ENCODE measurements at places on chromosomes 3 and 15.

- DNase-seq: no peak
Observed at GRCh38 chr3:129590215-129590614, 16.3 kb downstream of the PLXND1 start.

DNA sequence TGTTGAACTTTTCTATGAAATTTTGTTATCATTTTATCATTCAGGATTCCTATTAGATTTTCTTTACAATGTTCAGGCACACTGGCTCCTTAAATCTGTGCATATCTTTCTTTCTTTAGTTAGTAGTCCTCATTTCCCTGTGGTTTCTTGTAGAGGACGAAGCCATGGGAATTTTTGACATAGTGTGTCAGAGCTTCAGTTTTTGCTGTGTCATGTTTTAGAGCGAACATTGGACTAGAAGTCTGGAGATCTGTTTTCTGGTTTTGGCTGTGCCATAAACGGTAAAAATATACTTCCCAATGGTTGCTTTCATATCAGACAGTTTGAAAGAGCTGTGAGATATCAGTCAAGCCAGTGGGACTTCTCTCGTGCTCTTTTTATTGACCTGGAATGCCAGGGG lies 105.2 kb downstream of the CHCHD4 start:
- no peak for DNase-seq

DNA sequence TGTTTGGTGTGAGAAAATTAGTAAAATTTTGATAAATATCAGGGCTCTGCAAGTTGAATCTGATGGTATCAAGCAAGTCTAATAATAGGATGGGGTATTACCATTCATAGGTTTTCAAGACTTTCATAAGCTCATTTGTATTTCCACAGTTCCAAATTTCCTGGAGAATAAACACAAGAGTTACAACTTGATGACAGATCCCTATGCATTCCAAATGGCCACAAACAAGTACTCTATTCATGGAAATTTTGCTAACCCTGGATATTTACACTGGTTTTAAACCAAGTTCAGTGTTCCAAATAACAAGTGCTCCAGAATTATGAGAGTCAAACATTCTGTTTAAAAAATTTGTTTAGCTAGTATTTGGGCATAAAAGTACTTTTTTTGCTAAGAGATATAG lies 75.0 kb upstream of the CNTN6 start:
- no peak for DNase-seq

DNA sequence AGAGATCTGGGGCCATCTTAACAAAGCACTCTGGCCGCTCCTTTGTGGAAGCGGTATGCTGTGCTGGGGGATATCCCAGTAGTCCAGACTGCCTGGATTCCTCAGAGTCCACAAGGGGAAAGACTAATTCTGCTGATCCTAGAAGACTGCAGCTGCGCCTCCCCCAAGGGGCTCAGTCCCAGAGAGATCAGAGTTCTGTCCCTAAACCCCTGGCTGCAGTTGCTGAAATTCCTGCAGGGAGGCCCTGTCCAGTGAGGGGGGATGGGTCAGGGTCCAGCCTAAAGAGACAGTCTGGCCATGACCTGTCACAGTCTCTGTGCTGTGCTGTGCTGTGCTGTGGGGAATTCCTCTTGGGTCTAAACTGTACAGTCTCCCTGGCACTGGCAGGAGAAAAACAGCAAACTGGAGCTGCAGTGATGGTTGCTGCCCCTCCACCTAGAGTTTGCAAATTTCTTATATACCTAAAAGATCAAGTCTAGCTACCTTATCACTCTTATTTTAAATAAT lies 575.1 kb upstream of the UBE2E2 start:
- DNase-seq: no peak

DNA sequence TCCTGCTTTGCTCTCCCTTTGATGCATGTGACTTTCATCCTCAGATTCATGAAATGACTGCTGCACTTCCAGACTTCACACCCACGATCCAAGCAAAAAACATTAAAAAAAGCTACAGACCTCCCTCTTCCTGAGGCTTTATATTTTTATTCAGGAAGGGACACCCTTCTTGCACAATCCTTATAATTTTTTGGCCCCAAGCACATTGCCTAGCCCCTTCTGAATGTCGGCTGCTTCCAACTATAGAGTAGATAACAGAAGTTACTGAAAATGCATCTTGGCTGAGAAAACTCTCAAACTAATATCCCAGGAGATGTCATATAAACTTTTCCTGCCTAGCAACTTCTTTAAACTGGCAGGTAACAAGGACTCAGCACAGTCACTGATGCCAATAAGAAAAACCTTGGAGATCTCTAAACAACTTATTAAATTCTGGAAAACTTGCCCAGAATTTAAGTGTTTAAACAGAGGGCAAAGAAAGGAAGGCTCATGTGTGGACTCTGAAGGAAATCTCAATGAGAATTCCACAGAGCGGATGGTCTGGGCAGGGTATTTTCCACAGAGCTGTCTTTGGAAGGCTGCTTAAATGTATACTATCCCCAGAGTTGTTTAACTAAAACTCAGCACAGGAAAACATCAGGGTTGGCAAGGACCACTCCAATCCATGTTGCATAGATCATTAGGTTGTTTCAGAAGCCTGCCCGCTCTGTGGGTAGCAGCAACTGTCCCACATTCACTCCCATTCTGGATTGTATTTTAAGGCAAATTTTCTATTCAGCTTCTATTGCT lies 746.8 kb upstream of the LMCD1 start:
- DNase-seq: no peak

DNA sequence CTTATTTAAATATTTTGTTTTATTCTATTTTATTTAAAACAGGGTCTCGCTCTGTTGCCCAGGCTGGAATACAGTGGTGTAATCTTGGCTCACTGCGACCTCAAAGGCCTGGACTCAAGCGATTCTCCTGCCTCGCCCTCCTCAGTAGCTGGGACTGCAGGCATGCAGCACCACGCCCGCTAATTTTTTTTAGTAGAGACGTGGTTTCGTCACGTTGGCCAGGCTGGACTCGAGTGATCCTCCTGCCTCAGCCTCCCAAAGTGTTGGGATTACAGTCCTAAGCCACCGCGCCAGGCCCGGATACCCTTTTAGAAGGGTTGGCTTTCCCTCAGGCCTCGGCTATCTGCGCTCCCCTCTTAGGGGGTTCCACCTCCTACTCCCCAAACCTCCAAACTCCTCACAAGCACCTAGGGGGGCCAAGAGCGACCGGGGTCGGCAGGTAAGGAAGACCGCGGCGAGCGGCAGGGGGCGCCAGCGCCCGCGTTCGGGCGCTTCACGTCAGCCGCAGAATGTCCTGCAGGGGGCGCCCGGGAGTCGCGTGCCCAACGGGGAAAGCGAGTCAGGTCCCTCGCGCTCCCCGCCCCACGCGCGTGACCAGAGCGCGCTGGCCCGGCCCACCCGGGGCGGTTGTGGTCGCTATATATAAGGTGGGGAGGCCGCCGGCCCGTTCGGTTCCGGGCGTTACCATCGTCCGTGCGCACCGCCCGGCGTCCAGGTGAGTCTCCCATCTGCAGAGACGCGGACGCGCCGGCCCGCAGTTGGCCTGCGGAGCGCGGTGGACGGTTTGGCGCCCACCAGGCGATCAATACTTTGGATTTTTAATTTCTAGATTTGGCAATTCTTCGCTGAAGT lies 51.8 kb upstream of the GATM start:
- peak; percentile 84 for DNase-seq

- no peak for DNase-seq
Observed at GRCh38 chr3:177781686-177782161, 584.4 kb upstream of the TBL1XR1 start.

GRCh38 chr15:75065467-75065850 lies 42.1 kb downstream of the PPCDC start:
- no peak for DNase-seq

DNA sequence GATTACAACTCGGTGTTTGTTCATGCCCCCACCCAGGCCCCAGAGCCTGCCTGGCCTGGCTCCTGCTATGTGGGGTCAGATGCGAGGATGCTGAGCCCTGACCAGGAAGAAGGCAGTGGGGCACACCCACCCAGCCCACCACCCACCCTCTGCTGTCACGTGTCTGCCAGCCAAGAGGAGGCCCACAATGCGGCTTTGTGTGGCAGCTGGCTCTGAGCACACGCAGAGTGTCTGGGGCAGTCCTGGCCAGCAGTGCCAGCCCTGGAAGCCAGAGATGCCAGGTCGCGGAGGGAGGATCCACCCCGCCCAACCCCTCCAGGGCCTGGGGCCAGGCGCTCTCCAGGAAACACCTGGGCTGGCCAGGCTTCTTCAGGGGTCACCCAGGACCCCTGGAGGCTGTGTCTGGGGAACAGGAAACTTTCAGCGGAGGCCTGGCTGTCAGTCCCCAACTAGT lies 26.4 kb upstream of the KLF13 start:
- no peak for DNase-seq

DNA sequence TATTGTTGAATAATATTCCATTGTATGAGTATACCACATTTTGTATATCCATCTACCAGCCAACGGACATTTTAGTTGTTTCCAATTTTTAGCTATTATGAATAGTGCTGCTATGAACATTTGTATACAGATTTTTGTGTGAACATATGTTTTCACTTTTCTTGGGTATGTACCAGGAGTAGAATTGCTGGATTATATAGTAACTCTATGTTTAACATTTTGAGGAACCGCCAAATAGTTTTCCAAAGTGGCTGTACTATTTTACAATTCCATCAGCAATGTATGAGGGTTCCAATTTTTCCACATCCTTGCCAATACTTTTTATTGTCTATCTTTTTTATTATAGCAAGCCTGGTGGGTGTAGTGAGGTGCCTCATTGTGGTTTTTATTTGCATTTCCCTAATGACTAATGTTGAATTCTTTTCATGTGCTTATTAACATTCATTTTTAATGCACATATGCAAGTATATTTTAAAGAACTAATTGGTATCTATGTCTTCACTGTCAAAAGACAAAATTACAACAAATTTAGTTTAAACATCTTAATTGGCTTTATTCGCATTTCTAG lies 77.5 kb upstream of the PIAS1 start:
- DNase-seq: no peak

- DNase-seq: peak; percentile 73
Observed at GRCh38 chr15:100349696-100350433, 8.1 kb upstream of the ADAMTS17 start.

DNA sequence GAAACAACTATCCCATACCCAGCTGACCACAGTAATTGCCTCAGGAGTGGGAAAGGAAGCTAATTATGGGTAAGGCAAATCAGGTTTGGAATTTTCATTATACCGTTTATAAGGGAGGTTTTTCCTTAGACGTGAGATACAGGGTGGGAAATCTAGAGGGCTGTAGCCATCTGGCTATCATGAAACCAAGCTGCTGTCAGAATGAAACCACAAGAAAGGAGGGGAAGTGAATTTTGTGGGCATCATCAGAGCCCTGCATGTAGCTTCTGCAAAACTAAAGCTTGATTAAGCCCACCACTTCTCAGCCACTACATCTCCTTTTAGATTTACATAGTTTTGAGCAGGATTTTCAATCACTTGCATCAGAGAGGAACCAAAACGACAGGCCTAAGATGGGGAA lies 893.5 kb downstream of the TUSC7 start:
- DNase-seq: no peak

DNA sequence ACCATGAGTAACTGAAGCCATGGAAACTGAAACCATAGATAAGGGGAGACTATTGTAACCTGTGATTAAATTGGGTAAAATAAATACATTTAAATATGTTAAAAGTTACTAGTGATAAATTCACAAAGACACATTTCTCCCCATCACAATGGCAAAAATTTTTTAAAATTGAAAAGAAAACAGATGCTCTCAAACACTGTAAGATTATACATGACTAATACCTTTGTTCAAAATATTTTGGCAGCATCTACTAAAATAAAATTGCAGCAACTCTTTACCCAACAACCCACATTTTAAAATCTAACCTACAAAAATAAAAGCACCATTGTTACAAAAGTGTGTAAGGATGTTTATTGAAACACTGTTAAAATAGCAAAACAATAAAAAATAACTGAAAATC lies 93.3 kb downstream of the CLASP2 start:
- DNase-seq: no peak

DNA sequence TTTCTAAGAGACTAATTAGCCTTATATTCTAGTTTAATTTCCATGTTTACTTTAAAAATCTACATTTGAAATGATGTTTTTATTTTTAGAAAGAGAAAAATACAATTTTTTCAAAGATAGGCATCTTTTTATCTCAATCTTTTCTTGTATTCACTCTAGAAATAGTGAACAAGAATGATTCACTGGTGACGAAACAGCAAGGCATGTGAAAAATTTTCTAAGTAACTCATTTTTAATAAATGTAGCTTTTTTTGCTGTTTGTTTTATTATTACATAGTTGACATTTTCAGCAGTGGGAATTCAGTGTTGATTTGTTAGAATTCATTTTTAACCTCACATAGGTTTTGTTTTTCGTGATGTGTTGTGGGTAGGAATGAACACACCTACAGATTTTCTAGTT lies 1226.4 kb downstream of the NSUN3 start:
- DNase-seq: no peak

Measured in activated naive CD4-positive, alpha-beta T cell (primary cell).